Inflammatory macrophage (primary cell): ENCODE measurements at places on chromosomes 7 and 10.

DNA sequence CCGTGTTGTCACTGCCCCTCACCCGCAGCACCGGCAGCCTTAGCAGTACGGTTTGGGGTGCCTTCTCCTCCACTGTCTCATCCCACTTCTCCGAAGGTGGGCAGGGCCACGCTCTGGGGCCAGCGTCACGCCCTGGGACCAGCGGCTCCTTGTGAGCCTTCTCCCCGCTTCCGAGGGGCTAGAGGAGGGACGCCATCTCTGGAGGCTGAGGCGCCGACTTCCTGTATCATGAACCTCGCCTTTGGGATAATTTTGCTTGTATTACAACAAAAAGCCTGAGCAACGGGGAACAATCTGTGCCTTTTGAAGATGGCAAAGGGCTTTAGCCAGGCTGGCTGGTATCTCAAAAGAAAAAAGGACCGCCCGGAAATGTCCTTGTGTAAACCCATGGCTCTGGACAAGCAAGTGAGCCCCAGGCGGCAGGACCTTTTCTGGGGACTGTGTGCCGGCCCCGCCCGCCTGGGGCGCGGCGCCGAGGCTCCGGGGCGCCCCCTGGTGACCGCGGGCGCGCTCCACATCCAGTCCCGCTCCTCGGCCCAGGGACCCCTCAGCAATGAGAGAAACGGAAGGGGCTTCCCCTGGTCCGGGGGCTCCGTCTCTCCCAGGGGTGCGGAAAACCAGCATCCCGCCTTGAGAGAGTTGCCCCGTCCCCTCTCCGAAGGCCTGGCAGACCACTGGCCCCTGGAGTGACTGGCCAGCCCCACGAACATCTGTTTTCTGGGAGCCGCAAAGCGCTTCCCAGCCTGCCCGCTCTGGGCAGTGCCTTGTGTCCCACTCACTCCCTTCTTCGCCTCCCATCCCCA is 3.8 kb downstream of the DEPP1 start:
- peak; percentile 65 for DNase-seq

GRCh38 chr10:8037941-8038894 is 16.3 kb upstream of the GATA3 start:
- DNase-seq, result no peak

- no peak for DNase-seq
Observed at GRCh38 chr10:126650161-126650560, 20.3 kb downstream of the C10orf90 start.

DNA sequence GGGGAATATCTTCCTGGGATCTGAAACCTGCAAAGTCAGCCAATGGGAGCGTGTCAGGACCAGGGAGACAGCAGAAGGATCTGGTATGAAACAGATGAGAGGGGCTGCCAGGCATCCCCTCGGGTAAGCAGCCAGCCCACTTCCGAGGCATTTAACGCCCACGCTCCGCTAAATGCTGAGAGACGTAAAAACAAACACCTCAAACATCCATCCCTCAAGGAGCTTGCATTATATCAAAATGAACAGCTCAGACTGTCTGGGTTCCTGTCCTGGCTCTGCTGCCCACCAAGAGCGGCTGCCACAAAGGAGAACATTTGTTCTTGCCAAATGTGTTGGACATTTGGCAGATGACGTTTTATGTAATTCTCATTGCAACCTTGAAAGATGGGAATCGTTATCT is 7.0 kb upstream of the SERPINE1 start:
- no peak for DNase-seq

- no peak for DNase-seq
Observed at GRCh38 chr10:75877877-75878276, 446.5 kb downstream of the LRMDA start.

DNA sequence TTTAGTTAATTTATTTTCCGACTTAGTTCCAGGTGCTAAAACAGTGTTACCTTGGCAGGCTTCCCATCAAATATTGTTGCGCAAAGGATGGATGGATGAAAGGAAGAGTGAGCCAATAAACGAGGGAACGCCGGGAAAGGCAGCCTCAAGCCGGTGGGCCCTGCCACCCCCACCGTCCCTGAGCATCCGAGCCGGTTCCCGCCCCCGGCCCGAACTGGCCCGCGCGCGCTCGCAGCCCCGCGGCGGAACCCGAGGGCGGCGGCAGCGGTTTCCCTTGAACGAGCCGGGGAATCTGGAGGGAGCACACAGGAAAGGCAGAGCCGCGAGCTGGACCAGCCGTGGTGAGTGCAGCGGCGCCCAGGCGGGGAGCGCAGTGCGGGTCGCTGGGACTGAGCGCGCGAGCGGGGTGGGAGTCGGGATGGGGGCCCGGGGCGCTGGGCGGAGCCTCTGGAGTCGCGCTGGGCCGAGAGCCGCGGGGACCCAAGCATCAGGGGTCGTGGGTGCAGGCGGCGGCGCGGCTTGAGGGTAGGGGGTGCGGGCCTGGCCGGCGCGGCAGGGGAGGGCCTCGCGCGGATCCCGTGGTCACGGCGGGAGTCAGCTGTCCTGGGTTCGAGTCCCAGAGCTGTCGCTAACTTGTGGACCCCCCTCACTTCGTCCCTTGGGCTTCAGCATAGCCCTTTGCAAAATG is at the start of gene AGK:
Gene AGK (plus strand): TSS at position 317 of the 688 bp plus-strand sequence. CDS start 4,057 bp downstream, outside the sequence.
- peak; percentile 72 for DNase-seq
